Stimulated activated CD4-positive, alpha-beta T cell treated with anti-CD3 and anti-CD28 coated beads, Interleukin-4, amount 100 ng/mL, for 48 hours (primary cell): ENCODE measurements at places on chromosomes 4 and X.

DNA sequence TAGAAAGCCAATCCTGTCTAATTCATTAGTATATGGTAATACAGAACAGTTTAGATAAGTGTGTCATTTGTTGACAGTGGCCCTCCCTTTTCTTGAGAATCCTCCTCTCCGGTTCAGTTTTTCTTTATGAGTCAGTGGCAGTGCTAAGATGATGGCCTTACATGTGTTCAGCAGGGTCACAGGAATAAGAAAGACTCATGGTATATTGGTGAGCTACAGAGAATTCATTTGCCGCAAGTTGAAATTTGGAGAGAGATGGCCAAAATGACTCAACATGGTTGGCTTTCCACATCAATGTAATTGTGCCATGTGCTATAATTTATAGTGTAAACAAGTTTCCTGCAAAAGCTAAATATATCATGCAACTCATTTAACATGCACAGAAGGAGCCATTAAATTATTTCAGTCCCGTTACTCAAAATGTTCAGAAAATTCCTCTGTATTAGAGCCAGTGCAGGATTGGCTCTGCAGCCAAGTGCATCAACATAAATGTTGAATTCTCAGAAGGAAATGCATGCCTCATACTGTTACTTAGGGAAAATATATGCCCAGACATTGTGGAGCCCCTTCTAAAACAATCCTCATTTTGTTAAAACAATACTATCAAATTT lies 374.3 kb downstream of the AFF2 start:
- no peak for DNase-seq

DNA sequence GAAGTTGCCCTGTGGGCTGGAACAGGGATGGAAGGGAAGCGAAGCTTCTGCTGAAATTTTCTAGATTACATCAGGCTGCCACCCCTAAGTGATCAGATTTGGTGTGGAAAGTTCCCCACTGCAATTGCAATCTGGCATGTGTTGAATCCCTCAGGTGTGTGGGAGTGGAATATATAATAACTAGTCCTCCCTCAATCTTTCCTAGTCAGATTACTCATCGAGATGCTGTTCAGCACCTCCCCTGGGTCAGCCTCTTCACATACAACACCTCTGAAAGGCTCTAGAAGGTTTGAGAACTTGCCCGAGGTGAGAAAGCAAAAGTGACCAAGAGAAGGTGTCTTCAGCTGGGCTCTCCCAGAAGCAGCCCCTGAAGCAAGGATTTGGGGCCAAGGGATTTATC lies 336.8 kb downstream of the BCOR start:
- DNase-seq, result no peak

GRCh38 chrX:150299579-150299978 lies 63.5 kb upstream of the MAMLD1 start:
- DNase-seq, result no peak

- DNase-seq, result no peak
These were observed 78.5 kb downstream of the ANXA3 start for GRCh38 chr4:78629991-78630541.

- DNase-seq, result no peak
These were observed 58.0 kb downstream of the FGF16 start for GRCh38 chrX:77505227-77505626.

DNA sequence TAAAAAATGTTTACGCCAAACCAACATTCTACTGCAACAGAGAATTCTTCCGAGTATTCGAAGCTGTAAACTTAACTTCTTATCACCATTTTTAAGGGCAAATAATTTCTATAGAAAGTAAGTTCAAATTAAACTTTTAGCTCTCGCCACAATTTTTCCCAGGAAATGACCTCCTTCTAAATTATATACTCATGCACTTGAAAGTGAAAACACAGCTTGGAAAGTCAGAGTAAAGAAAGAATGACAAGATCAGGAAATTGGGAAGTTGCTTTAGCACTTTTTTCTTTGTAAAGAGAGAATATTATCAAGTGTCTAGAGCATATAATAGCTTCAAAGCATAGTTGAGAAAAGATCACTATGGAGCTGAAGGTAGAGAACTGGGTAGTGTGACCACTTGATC lies 1.2 kb downstream of the CYBB start:
- DNase-seq, result no peak

DNA sequence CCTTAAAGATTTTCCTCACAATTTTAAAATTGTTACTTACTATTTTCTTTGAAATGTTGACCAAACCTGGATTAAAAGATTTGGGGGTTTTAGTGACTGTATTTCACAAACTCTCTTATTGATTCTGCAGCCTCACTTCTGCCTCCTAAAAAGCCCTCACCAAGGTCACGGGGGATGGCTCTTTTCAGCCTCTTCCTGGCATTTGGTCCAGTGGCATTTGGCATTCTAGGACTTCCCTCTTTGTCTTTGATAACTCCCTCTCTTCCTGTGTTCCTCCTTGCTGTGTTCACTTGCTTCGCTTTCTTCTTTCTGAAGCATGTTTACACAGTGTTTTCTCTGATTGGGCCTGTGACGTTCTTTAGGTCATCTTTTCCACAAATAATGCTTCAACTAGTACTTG lies 21.5 kb downstream of the PKD2 start:
- no peak for DNase-seq
